ENCODE measurements at places on chromosomes 3 and 15. TPM values are rescaled to one million over a fixed set of nuclear protein-coding genes. Genes with fewer than 3 reads are reported as not detected.

The ACTL6A gene
- total RNA-seq: 36.5 TPM

The EPHA3 gene
- total RNA-seq: 6.7 TPM

The CNTN3 gene
- 7.0 TPM for total RNA-seq

The PLIN1 gene
- 0.33 TPM for total RNA-seq

The STRA6 gene
- total RNA-seq: 0.59 TPM

The ARRDC4 gene
- total RNA-seq: 54.2 TPM

The ATP10A gene
- total RNA-seq: 14.9 TPM

The PIERCE2 gene
- total RNA-seq: 3.1 TPM

The ZNF660 gene
- total RNA-seq: 2.2 TPM

The GRAMD2A gene
- total RNA-seq: 0.46 TPM

The MITF gene
- 12.6 TPM for total RNA-seq

The RAD51 gene
- total RNA-seq: 1.4 TPM

The SERPINI2 gene
- total RNA-seq: not detected

The GOLGA6B gene
- not detected for total RNA-seq

The RAF1 gene
- 97.4 TPM for total RNA-seq

The MESP1 gene
- total RNA-seq: 0.26 TPM

The ZNF385D gene
- total RNA-seq: 1.2 TPM

The CCR9 gene
- not detected for total RNA-seq

The CRABP1 gene
- total RNA-seq: not detected

The RHOV gene
- 0.07 TPM for total RNA-seq

The CPN2 gene
- not detected for total RNA-seq

The SEMA6D gene
- total RNA-seq: 4.4 TPM

The ADGRG7 gene
- total RNA-seq: not detected

The HHLA2 gene
- total RNA-seq: not detected

The SUSD5 gene
- total RNA-seq: 8.4 TPM

The PKM gene
- 2,365 TPM for total RNA-seq

The NOP10 gene
- 132 TPM for total RNA-seq

The MRAS gene
- 54.4 TPM for total RNA-seq

The CLDN16 gene
- 0.30 TPM for total RNA-seq

The C15orf62 gene
- total RNA-seq: not detected

The HACL1 gene
- 20.0 TPM for total RNA-seq

The GPR149 gene
- not detected for total RNA-seq

Measured in smooth muscle cell of the pulmonary artery (primary cell).